ENCODE measurements at places on chromosomes 5 and 9.

DNA sequence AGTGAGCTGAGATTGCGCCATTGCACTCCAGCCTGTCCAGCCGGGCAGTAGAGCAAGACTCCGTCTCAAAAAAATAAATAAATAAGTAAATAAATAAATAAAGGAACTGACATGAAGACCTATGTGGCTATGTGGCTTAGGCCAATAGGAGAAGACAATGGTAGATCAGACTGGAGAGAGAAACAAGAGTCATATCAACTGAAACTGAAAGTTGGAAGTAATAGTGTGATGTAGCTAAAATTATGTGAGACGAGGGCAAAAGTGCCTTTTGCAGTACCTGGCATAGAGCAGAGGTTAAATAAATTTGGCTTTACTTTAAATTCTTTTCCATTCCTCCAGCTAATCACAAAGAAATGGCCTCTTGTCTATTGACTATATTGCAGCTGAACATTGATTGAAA is 7.3 kb downstream of the FBP2 start:
- peak; percentile 11 for DNase-seq

DNA sequence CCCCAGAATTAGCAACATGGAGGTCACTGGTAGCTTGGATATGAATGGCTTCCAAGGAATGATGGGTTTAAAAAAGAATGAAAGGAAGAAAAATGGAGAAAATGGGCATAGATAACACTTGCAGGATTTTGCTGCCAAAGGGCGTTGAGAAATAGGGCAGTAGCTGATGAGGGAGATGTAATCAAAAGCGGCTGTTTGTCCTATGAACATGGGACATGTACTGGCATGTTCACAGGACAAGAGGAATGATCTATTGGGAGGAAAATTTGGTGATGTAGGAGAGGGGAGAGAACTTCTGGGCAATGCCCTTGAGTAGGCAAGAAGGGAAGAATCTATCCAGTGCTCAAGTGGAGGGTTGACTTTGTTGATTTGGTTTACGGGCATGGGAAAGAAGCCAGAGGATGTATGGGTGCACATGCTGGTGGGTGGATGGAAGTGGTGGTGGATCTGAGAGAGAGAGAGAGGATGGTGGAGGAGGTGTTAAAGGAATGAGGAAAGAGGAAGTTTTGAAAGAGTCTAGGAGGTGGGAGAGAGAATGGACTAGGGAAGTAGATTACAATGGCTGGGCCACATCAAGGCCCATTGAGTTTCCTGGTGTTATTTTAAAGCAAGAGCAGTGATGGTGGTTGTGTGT is 115.1 kb upstream of the MVB12B start:
- no peak for DNase-seq

DNA sequence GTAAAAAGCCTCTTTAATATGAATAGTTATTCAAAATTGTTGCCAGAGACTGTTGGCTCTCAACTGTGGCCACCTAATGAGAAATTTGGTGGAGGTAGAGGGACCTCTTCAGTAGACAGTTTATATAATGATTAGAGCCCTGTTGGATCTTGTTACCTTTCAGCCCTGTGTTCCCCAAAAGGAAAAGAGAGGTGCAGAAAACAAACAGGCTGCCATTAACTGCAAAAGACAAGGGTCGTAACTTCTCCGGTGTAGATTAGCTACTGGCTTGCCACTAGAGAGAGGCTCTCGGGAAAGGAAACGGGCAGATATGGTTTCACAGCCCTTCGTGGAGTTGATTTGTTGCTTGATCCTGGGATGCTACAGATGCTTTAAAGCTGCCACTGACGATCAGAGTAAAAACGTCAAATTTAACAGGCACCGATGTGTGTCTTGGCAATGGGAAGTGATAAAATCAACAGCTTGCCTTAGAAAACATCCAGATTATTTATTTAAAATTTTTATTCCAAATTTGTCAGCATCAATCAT is 7.8 kb downstream of the FST start:
- DNase-seq, result no peak

DNA sequence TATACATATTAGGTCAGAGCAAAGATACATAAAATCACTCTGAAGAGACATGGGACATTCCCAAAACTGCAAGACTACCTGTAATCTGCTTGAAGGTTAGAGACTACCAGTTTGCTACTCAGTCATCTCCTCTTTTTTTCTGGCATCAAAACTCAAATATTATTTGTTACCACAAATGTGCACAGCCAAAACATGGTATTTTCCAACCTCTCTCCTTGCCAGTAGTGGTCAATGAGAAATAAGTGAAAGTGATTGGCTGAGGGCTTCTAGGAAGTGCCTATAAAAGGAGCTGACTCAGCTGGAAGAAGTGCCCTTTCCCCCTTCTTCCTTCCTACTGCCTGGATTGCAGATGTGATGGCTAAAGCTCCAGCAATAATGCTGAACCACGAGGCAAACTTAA is 13.8 kb downstream of the GZMK start:
- no peak for DNase-seq

GRCh38 chr9:112035166-112035826 is 138.7 kb downstream of the UGCG start:
- no peak for DNase-seq

- no peak for DNase-seq
Observed at GRCh38 chr9:127079446-127080140, 42.8 kb downstream of the ANGPTL2 start.

DNA sequence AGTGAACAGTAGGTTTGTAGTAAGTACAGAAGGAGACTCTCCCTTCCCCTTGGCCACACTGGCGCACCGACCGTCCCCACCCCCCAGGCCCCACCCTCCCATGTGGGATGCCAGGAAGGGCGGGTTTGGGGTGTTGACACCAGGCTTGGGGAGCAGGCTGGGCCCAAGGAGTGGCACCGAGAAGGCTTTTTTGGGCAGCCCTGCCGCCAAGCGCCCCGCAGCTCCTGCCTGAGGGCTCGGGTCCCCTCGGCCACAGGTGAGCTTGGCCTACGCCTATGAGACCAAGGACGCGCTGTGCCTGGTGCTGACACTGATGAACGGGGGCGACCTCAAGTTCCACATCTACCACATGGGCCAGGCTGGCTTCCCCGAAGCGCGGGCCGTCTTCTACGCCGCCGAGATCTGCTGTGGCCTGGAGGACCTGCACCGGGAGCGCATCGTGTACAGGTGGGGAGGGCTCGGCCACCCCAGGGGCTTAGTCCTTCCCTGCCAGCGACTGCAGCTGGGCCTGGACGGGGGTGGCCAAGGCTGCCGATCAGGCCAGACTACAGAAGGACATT is 7.3 kb downstream of the GRK6 start:
- DNase-seq, result no peak

GRCh38 chr5:10621832-10622231 is 58.0 kb downstream of the ANKRD33B start:
- DNase-seq, result no peak

GRCh38 chr5:175866377-175866907 is 4.9 kb upstream of the CPLX2 start:
- no peak for DNase-seq

DNA sequence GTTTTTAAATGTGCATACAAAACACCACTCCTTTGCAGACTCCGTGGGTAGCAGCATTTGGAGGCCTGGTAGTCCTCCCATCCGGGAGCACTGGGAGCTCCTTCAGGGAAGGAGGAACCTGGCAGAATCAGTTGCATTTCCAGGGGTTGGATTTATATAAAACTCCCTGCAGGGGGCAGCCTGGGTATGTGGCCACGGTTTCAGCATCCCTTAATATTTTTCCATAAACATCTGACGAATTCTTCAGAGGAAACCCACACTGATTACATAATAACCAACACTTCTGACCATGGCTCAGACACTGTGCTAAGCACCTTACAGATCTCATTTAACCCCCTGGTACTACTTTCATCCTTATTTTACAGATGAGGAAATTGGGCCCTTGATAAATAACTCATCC is 6.1 kb upstream of the AFAP1L1 start:
- DNase-seq, result no peak

GRCh38 chr9:17656889-17657288 is 78.0 kb downstream of the SH3GL2 start:
- no peak for DNase-seq

DNA sequence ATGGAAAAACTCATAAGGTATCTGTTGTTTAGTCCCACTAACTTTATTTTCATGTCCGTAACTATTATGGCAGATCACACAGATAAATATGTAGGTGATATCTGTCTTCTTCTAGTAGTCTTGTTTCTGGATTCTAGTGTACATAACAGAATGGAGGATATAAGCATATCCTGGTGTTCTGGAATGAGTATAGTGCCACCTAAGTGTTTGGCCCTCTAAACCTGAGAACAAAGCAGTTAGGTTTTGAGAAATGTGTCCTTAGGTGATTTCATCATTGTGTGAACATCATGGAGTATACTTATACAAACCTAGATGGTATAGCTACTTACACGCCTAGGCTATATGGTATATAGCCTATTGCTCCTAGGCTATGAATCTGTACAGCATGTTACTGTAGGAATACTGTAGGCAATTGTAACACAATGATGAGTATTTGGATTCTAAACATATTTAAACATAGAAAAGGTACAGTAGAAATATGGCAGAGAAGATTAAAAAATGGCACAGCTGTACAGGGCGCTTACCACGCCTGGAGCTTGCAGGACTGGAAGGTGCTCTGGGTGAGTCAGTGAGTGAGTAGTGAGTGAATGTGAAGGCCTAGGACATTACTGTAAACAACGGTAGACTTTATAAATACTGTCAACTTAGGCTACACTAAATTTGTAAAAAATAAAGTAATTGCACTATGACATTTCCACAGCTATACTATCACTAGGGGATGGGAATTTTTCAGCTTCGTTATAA is 150.3 kb upstream of the SLC24A2 start:
- DNase-seq, result no peak
